ENCODE measurements at places on chromosomes 5 and 9. TPM values are rescaled to one million over a fixed set of nuclear protein-coding genes. Genes with fewer than 3 reads are reported as not detected.

Gene HSPB3
- not detected for total RNA-seq

Gene LHX2
- not detected for total RNA-seq

Gene IGFBPL1
- total RNA-seq, result not detected

Gene QRFP
- total RNA-seq, result not detected

Gene BDP1
- 52.4 TPM for total RNA-seq

Gene PPP3R2
- total RNA-seq, result not detected

Gene GPR150
- total RNA-seq, result 0.21 TPM

Gene NMRK1
- total RNA-seq, result 27.2 TPM

Gene MARCHF11
- not detected for total RNA-seq

Gene HEMGN
- total RNA-seq, result not detected

Gene KIAA1958
- 3.5 TPM for total RNA-seq

Gene CATSPER3
- 0.52 TPM for total RNA-seq

Gene CXXC5
- total RNA-seq, result 4.7 TPM

Gene PCDHA4
- total RNA-seq, result not detected

Gene CCL21
- total RNA-seq, result not detected

Gene CAVIN4
- total RNA-seq, result 0.31 TPM

Gene MAP1B
- total RNA-seq, result 0.14 TPM

Gene FOXD4L5
- total RNA-seq, result 0.25 TPM

Gene SLC6A18
- not detected for total RNA-seq

Data from natural killer cell treated with Interleukin-12 subunit alpha and Interleukin-12 subunit beta and Interleukin-15 and Interleukin-18, amount 100 ng/mL, for 72 hours (primary cell).